A549 (cell line): ENCODE measurements at places on chromosomes 6 and 20. TPM values are rescaled to one million over a fixed set of nuclear protein-coding genes. Genes with fewer than 3 reads are reported as not detected.

VGLL2 gene
- not detected in 3 replicates for polyA plus RNA-seq

GOPC gene
- 30.7 to 33.1 TPM (median 33.0 TPM) in 3 replicates for polyA plus RNA-seq

POU5F1 gene
- polyA plus RNA-seq: 2.7 to 3.5 TPM (median 2.8 TPM) in 3 replicates

DNA sequence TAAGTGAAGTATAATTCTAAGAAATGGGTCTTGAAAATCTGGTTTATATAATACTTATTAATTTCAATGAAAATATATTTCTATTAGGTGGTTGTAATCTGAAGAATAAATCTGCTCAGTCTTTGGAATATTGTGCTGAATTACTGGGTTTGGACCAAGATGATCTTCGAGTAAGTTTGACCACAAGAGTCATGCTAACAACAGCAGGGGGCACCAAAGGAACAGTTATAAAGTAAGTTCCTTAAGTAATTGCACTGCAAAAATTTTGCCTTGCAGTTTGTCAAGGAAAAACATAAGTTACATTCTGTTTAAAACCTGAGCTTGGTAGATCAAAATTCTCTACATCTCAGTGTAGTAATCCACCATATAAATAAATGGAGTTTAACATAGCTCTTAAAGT is 106.0 kb downstream of the MYO6 start:
- peak; percentile 76 for DNase-seq

DNA sequence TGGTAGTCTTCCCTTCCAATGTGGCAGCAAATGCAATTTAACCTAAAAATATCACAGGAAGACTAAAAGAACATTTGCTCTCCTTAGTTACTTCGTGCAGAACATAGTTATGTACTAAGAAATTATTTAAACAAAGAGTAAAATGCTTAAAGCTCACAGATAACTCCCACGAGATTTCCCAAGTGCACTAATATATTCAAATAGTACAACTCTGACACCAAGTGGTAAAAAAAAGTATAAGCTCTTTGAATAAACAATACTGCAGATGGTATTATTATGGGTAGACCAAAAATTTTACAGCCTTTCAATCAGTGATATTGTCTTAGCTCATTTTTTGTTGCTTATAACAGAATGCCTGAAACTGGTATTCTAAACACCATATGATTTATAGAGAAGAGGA is 52.8 kb upstream of the FILIP1 start:
- DNase-seq: peak; percentile 40

- DNase-seq: no peak
Observed at GRCh38 chr6:150463852-150464251, 95.0 kb downstream of the IYD start.

- no peak for DNase-seq
Observed at GRCh38 chr6:7921632-7922092, 11.1 kb upstream of the TXNDC5 start.

GRCh38 chr6:159490298-159490937 is 202.6 kb downstream of the SOD2 start:
- DNase-seq: no peak
